ENCODE measurements at places on chromosomes 2 and 18. TPM values are rescaled to one million over a fixed set of nuclear protein-coding genes. Genes with fewer than 3 reads are reported as not detected.

LHCGR gene
- not detected for total RNA-seq

ATP6V1C2 gene
- under 0.01 TPM for total RNA-seq

WDR43 gene
- 108 TPM for total RNA-seq

IL1RL2 gene
- 1.7 TPM for total RNA-seq

SYT4 gene
- not detected for total RNA-seq

PKDCC gene
- 25.1 TPM for total RNA-seq

WDCP gene
- 11.6 TPM for total RNA-seq

KLHL29 gene
- 2.9 TPM for total RNA-seq

FECH gene
- total RNA-seq = 21.7 TPM

EPB41L3 gene
- total RNA-seq = 24.0 TPM

BOLL gene
- total RNA-seq = not detected

VAMP8 gene
- total RNA-seq = 6.7 TPM

RNASEH1 gene
- total RNA-seq = 46.2 TPM

SH2D6 gene
- not detected for total RNA-seq

GPR45 gene
- not detected for total RNA-seq

RTP5 gene
- total RNA-seq = not detected

ICOS gene
- total RNA-seq = not detected

AQP12B gene
- total RNA-seq = not detected

GNAL gene
- 0.28 TPM for total RNA-seq

DRC1 gene
- total RNA-seq = not detected

TCF23 gene
- total RNA-seq = not detected

LRATD1 gene
- under 0.01 TPM for total RNA-seq

CRACDL gene
- not detected for total RNA-seq

C2orf66 gene
- under 0.01 TPM for total RNA-seq

TNS1 gene
- total RNA-seq = 273 TPM

PLB1 gene
- 0.96 TPM for total RNA-seq

ABCB11 gene
- total RNA-seq = not detected

RAB6D gene
- total RNA-seq = not detected

GREB1L gene
- 0.56 TPM for total RNA-seq

All from regular cardiac myocyte (primary cell).